Activated naive CD4-positive, alpha-beta T cell treated with anti-CD3 and anti-CD28 coated beads for 36 hours (primary cell): ENCODE measurements at places on chromosomes 13 and 19. TPM values are rescaled to one million over a fixed set of nuclear protein-coding genes. Genes with fewer than 3 reads are reported as not detected.

The OR10H5 gene
- not detected for total RNA-seq

The IZUMO1 gene
- total RNA-seq = not detected

The ATP8A2 gene
- total RNA-seq = 0.24 TPM

The BBC3 gene
- 59.5 TPM for total RNA-seq

- peaks cover 21% of the 10 kb centered on the region for H3K36me3 ChIP-seq
- no peak overlapping the region for H3K27ac ChIP-seq
- no peaks in the 10 kb centered on the region for H3K27me3 ChIP-seq
- DNase-seq = no peak
- no peaks in the 10 kb centered on the region for H3K4me1 ChIP-seq
These were observed 8.0 kb upstream of the CCER2 start for GRCh38 chr19:38919837-38920601.

GRCh38 chr19:5698635-5699422, 8.7 kb downstream of the RPL36 start:
- H3K27me3 ChIP-seq = no peaks in the 10 kb centered on the region
- H3K4me1 ChIP-seq = peaks cover 2% of the 10 kb centered on the region
- DNase-seq = no peak
- H3K27ac ChIP-seq = no peak overlapping the region
- peaks cover 45% of the 10 kb centered on the region for H3K36me3 ChIP-seq
